ENCODE measurements at places on chromosomes 7 and 10.

DNA sequence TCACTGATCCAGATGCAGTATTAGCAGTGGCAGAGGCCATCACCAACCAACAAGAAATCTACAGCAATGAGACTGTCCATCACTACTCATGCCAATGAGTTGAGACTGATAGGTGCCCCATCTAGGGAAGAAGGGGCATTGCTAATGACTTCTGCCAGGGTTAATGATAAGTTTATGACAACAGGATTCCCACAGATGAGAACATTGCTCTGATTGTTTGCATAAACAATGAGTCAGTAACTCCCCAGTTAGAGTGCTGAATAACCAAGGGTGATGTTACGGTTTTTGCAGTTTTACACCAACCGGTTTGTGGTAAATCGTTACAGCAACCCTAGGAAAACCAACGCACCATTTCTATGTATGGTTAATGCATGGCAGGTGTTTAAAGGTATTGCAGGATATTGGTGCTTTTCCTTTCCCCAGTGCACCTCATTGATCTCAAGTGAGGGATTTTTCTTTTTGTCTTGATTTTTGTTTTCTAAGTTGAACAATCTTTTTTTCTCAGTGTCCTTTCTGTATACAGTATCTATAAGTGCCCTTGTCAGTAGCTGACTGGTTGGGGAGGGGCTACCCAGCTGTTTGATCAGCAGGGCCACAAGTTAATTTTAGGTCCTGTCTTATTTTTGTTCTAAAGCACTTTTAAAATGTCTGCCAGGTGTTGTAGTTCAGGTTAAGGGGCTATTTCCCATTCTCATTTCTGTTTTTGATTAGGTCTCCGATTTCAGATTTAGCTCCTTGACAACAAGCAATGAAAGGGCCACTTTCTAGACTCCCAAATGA is 3.9 kb upstream of the CSGALNACT2 start:
- DNase-seq, result no peak

DNA sequence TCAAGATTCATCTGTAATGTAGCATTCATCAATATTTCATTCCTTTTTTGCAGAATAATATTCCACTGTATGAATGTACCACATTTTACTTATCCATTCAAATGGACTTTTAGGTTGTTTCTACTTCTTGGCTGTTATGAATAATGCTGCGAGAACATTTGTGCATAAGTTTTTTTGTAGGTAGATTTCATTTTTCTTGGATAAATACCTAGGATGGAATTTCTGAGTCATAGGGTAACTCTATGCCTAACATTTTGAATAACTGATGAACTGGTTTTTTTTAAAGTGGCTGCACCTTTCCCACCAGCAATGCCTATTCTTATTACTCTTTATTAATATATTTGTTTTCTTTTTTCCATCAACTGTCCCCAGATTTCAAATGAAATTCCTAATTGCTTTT is 9.1 kb upstream of the XPNPEP1 start:
- DNase-seq, result no peak

DNA sequence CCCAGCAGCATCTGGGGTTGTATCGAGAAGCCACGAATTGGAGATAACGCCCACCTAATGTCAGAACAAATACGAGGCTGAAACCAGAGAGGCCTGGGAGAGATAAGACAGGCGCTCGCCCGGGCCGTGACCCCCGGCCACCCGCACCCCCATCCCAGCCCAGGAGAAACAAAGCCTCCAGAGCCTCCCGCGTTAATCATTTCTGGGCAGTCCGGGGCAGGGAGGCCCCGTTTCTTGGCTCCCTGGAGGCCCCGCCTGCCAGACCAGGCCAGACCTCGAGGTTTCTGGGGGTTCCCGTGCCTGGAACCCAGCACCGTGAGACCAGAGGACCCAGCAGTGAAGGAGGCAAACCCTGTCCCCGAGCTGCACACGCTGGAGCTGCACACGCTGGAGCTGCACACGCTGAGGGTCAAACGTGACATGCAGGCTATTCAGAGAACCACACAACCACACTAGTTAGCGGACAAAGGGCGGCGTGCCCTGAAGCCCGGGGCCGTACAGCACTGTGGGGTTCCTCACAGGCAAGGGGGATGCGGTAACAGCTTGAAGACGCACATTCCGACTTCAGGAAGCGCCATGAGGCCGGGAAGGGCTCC is 53.4 kb downstream of the FOXL3 start:
- DNase-seq, result no peak

DNA sequence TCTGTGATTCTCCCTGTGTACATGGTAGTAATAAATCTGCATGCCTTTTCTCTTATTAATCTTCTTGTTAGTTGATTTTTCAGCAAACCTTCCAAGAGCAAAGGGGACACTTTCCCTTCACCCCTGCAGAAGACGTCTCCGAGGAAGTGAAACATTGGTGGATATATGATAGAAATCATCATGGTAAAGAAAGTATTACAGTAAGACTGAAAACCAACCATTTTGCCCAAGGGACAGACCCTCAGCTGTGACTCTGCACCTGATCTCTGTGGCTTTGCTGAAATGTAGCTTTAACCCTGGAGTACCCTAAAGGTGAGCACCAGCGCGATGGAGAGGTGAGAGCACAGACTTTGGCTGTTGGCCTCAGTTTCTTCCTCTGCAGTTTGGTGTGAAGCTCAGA is 32.8 kb upstream of the MYO3A start:
- DNase-seq, result no peak

DNA sequence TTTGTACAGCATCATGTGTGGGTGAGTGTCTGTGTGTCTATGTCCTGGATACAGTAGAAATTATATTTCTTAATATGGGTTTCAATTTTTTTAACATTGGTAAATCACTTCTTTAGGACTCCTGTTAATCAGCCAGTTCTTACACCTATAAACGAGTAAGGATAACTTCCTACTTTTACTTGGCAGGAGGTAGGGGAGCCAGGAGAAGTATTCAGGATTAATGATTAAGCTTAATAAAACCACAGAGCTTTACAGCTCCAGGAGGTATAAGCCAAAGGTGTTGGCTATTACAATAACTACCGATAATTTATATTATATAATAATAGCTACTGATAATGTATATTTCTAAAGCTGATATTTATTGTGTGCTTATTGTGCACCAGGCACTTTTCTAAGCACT is 1.7 kb upstream of the FAM3C start:
- no peak for DNase-seq
